Spleen (tissue), 13 donors: ENCODE measurements at places on chromosomes 2 and 18. TPM values are rescaled to one million over a fixed set of nuclear protein-coding genes. Genes with fewer than 3 reads are reported as not detected.
A peak's percentile ranks its signal among the peaks of the same experiment; 100 is the strongest.

Gene MAB21L4
- not detected for total RNA-seq

Gene PROKR1
- not detected for total RNA-seq

DNA sequence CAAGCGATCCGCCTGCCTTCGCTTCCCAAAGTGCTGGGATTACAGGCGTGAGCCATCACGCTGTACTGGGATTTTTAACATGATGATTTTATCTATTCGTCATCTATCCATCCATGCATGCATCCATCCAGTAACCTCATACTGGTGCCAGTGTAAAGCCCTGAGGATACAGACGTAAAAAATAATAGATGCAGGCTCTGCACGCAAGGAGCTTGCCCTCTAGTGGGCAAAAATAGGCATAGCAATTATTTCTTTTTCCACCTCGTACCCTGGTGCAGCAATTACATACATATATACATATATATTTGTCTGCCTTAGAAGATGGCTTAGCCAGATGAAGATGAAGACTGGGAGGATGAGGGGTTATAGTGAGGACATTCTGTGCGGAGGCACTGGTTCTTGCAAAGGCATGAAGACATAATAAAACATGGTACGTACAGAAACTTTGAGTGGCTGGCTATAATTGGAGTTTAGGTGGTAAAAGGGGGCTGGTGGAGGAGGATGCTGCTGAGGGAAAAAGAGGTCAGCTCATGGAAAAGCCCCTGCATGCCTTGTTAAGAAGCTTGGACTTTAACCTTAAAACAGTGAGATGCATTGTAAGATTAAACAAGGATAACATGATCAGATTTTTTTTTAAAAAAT is 19.6 kb upstream of the RPIA start:
- no peak for DNase-seq

GRCh38 chr2:80506563-80506962 is 202.0 kb upstream of the LRRTM1 start:
- no peak for DNase-seq

DNA sequence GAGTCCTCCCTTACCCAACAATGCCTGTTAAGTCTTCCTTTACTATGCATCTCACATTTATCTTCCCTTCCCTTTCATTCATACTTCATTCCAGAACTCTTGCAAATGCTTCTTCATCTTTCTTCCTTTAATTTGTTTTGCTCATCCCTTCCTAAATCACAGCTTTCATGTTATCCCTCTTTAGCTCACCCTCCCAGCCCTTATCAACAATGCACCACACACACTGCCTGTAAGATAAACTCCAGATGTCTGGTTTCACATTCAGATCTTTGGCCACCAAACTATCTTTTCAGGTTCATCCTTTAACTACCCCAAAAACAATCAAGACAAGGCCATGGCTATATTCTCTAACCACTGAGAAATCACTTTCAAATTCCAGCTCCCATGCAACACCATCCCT is 3.4 kb downstream of the CCDC93 start:
- no peak for DNase-seq

GRCh38 chr2:137969418-137969765 is 5.1 kb downstream of the HNMT start:
- DNase-seq: no peak

- peak; percentile 48 for DNase-seq
Measured at GRCh38 chr2:214034417-214034816, 376.4 kb upstream of the VWC2L start.

- DNase-seq: no peak
Measured at GRCh38 chr18:25799231-25799630, 291.2 kb downstream of the SS18 start.

DNA sequence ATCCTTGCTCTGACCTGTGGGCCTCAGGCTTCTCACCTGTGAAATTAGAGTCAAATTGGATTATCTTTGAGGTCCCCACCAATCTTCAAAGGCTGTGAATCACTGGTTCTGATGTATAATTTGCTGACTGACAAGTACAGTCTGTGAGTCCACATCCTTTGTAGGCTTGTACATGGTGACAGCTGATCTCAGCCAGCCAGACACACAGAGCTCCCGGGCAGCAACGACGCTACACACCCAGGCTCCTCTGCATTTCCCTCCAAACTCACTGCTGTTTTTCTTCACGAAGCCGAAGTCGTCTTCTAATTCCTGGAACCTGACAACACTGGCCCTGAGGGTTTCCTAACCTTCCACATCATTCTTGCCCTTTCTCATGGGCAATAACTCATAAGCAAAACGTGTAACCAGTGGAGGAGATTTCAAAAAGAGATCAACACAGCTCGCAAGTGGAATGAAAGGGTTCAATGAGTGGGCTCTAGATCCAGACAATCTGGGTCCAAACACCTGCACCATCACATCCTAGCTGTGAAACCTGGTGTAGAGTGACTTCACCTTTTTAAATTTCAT is 37.9 kb upstream of the EVA1A start:
- no peak for DNase-seq
